A549 treated with AZD2906 at 1 μM for 4 hours (cell line): ENCODE measurements at places on chromosomes 12 and 14. TPM values are rescaled to one million over a fixed set of nuclear protein-coding genes. Genes with fewer than 3 reads are reported as not detected.

ACOT6 gene
- total RNA-seq, result not detected in 5 replicates

TPCN1 gene
- 15.3 to 17.7 TPM (median 16.2 TPM) in 5 replicates for total RNA-seq

MAP1LC3B2 gene
- 1.2 to 1.6 TPM (median 1.3 TPM) in 5 replicates for total RNA-seq

OR4E2 gene
- not detected in 5 replicates for total RNA-seq

SIX1 gene
- 5.7 to 7.5 TPM (median 6.9 TPM) in 5 replicates for total RNA-seq

FBLN5 gene
- 5.5 to 7.3 TPM (median 5.9 TPM) in 5 replicates for total RNA-seq

MORN3 gene
- 0.15 to 0.27 TPM (median 0.23 TPM) in 5 replicates for total RNA-seq

MIP gene
- 0.07 to 0.09 TPM in 2 of 5 replicates, not detected in the others for total RNA-seq

DLGAP5 gene
- total RNA-seq, result 23.4 to 38.3 TPM (median 27.1 TPM) in 5 replicates

PRH2 gene
- total RNA-seq, result 0.23 to 0.48 TPM (median 0.43 TPM) in 3 of 5 replicates, not detected in the others

NRXN3 gene
- total RNA-seq, result 0.52 to 0.95 TPM (median 0.81 TPM) in 5 replicates

PTHLH gene
- total RNA-seq, result 10.6 to 14.2 TPM (median 12.9 TPM) in 5 replicates

FIGNL2 gene
- 0.21 to 0.29 TPM (median 0.28 TPM) in 5 replicates for total RNA-seq

BBOF1 gene
- total RNA-seq, result 2.8 to 4.2 TPM (median 3.2 TPM) in 5 replicates

SIX6 gene
- not detected in 5 replicates for total RNA-seq

HVCN1 gene
- total RNA-seq, result 0.40 to 0.86 TPM (median 0.72 TPM) in 5 replicates

OLR1 gene
- total RNA-seq, result 0.71 to 1.4 TPM (median 1.3 TPM) in 5 replicates

JDP2 gene
- 25.2 to 41.7 TPM (median 34.5 TPM) in 5 replicates for total RNA-seq

AQP6 gene
- not detected in 5 replicates for total RNA-seq

FOXN3 gene
- 4.2 to 6.0 TPM (median 5.9 TPM) in 5 replicates for total RNA-seq

TMEM229B gene
- 0.17 to 0.32 TPM (median 0.19 TPM) in 5 replicates for total RNA-seq

KSR2 gene
- total RNA-seq, result 0.55 to 0.76 TPM (median 0.60 TPM) in 5 replicates

TTC7B gene
- total RNA-seq, result 16.0 to 21.4 TPM (median 20.7 TPM) in 5 replicates

SMIM41 gene
- total RNA-seq, result not detected in 5 replicates

SLC6A15 gene
- total RNA-seq, result 3.6 to 4.7 TPM (median 4.0 TPM) in 5 replicates

LMNTD1 gene
- not detected in 5 replicates for total RNA-seq

LTB4R2 gene
- 2.4 to 5.1 TPM (median 4.0 TPM) in 5 replicates for total RNA-seq

GPR84 gene
- 0.05 to 0.11 TPM (median 0.08 TPM) in 3 of 5 replicates, not detected in the others for total RNA-seq
